ENCODE measurements at places on chromosomes 3 and 15. TPM values are rescaled to one million over a fixed set of nuclear protein-coding genes. Genes with fewer than 3 reads are reported as not detected.

Gene COX17
- total RNA-seq: 83.6 TPM

Gene SLCO3A1
- 4.2 TPM for total RNA-seq

DNA sequence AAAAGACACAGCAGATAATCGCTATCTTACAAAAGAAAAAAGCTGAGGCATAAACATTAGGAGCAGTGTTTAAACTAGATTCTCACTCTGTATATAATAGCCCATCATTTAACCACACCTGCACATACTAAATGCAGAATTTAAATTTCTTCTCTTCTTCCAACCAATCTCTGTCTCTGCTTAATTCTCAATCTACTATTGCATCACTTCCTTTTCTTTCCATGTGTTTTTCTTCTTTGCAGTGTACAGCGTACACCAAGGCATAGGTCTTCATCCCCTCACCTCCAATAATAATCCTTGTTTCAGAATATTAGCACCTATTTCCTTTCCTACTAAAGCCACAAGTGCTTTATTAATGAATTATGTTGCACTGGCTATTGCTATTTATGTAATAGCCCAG is 90.9 kb downstream of the NR1I2 start:
- H3K27ac ChIP-seq: no peak overlapping the region
- H3K4me3 ChIP-seq: no peak overlapping the region
- no peaks in the 10 kb centered on the region for H3K27me3 ChIP-seq
- H3K36me3 ChIP-seq: peaks cover 10% of the 10 kb centered on the region

Gene LMAN1L
- total RNA-seq: not detected

DNA sequence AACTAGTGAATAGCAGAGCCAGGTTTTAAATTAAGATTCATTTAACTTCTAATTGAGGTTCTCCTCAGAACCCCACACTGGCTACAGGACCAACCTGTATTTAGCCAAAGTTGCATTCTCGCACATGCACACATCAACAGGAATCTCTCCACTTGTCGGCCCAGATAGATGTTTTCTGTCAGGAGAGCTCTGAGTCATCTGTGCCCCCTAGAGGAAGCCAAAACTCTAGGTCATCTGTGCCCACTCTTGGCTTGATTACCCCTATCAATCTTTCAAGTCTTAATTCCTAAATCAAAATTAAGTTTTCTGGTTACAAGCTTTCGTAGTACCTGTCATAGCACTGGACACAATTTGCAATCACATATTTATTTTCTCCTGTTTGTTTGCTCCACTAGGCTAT is 104.9 kb upstream of the EOMES start:
- H3K27me3 ChIP-seq: no peaks in the 10 kb centered on the region
- H3K4me1 ChIP-seq: peaks cover 15% of the 10 kb centered on the region
- no peak overlapping the region for H3K4me3 ChIP-seq
- no peak for DNase-seq

DNA sequence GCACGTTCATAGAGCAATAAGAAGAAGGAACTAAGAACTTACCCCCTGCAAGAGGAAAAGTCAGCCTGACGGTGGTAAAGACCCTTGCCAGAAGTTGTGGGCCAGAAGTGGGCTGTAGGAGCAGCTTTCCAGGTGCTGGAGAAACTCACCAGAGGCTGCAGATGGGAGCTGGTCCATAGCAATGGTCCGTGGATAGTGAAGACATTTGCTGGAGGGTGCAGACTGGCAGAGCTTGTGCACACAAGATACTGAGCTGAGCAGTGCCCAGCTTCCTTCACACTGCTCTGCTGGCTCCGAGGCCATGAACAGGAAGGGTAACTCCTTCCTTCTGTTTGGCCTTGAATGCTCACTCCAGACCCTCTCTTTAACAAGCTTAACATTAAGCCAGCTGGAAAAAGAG is 149.8 kb upstream of the BNIP2 start:
- no peaks in the 10 kb centered on the region for H3K36me3 ChIP-seq
- H3K4me3 ChIP-seq: no peak overlapping the region
- H3K27me3 ChIP-seq: no peaks in the 10 kb centered on the region
- DNase-seq: peak; percentile 4
- peak overlapping the region; percentile 44 for H3K27ac ChIP-seq

Gene COLQ
- 2.9 TPM for total RNA-seq

GRCh38 chr3:184300378-184300720 is 1.3 kb downstream of the PSMD2 start:
- peaks cover 44% of the 10 kb centered on the region for H3K36me3 ChIP-seq
- H3K27ac ChIP-seq: no peak overlapping the region
- no peaks in the 10 kb centered on the region for H3K27me3 ChIP-seq
- DNase-seq: no peak
- peak overlapping the region; percentile 79 for H3K4me3 ChIP-seq

DNA sequence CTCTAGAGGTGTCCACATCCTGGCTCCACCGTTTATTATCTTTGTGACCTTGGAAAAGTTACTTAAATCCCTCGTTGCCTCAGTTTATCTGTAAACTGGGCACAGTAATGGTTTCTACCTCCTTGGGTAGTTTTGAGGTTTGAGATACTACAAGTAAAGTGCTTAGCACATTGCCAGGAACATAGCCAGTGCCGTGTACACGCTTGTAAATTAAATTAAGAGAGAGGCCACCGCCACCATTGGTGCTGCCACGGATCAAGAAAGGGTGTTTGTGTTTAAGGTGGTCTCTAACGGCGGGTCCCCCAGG is 5.8 kb upstream of the WNT7A start:
- no peak for DNase-seq
- no peak overlapping the region for H3K4me3 ChIP-seq
- H3K4me1 ChIP-seq: peaks cover 4% of the 10 kb centered on the region

Gene ARPIN
- total RNA-seq: not detected

- H3K27me3 ChIP-seq: no peaks in the 10 kb centered on the region
- H3K36me3 ChIP-seq: no peaks in the 10 kb centered on the region
- H3K27ac ChIP-seq: no peak overlapping the region
- H3K4me1 ChIP-seq: no peaks in the 10 kb centered on the region
- no peak for DNase-seq
- H3K4me3 ChIP-seq: no peak overlapping the region
Measured at GRCh38 chr3:141346839-141347238, 21.5 kb upstream of the ZBTB38 start.

GRCh38 chr3:184322731-184323487 is 8.5 kb downstream of the EIF4G1 start:
- peaks cover 35% of the 10 kb centered on the region for H3K4me1 ChIP-seq
- H3K27me3 ChIP-seq: no peaks in the 10 kb centered on the region
- no peak overlapping the region for H3K27ac ChIP-seq
- H3K4me3 ChIP-seq: no peak overlapping the region

DNA sequence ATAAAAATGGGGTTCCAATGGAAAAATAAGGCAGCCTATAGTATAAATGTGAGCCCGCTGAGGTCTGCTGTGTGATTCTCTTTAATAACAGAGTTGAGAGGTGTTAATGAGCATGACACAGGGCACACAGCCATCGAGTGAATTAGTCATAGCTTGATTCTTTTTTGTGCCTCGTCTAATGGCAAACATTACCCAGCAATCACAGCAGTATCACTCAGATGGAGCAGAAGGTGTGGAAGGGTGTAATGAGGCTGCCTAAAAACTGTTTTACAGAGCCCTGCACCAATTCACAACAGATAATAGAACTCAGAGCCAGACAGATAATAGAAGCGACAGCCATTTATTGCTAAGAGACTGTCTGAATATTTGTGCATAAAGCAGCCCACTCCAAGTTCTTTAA is 178.6 kb upstream of the TPRG1 start:
- H3K4me3 ChIP-seq: no peak overlapping the region
- DNase-seq: no peak
- H3K4me1 ChIP-seq: no peaks in the 10 kb centered on the region
- H3K27me3 ChIP-seq: peaks cover 5% of the 10 kb centered on the region
- H3K36me3 ChIP-seq: no peaks in the 10 kb centered on the region

DNA sequence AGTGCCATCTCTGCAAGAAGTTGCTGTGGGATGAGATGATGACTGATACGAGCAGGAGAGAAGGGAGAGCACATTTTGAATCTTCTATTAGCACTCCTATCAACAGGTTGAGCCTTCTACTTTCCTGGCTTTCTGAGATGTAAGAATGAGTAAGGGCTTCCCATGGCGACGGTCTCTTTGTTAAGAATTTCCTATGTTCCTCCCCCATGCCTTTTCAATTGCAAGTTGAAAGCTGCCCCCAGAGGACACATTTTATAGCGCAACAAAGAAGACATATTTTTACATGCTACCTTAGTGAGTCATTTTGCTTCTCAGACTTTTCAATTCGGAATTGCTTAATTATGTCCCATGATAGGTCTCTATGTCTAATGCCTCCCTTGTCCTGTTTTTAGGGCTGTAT is 71.3 kb upstream of the LRTM1 start:
- no peaks in the 10 kb centered on the region for H3K27me3 ChIP-seq
- H3K27ac ChIP-seq: no peak overlapping the region
- H3K4me1 ChIP-seq: no peaks in the 10 kb centered on the region
- no peak overlapping the region for H3K4me3 ChIP-seq
- H3K36me3 ChIP-seq: no peaks in the 10 kb centered on the region

GRCh38 chr15:88664151-88664778 is 25.4 kb downstream of the ISG20 start:
- peaks cover 3% of the 10 kb centered on the region for H3K27me3 ChIP-seq
- H3K4me1 ChIP-seq: peaks cover 28% of the 10 kb centered on the region
- no peak overlapping the region for H3K4me3 ChIP-seq
- peak; percentile 75 for DNase-seq
- H3K27ac ChIP-seq: peak overlapping the region; percentile 7
- no peaks in the 10 kb centered on the region for H3K36me3 ChIP-seq

GRCh38 chr15:85831415-85832113 is 36.8 kb upstream of the KLHL25 start:
- peak; percentile 60 for DNase-seq
- H3K4me1 ChIP-seq: no peaks in the 10 kb centered on the region
- no peak overlapping the region for H3K27ac ChIP-seq
- no peaks in the 10 kb centered on the region for H3K36me3 ChIP-seq
- H3K4me3 ChIP-seq: no peak overlapping the region
- no peaks in the 10 kb centered on the region for H3K27me3 ChIP-seq

DNA sequence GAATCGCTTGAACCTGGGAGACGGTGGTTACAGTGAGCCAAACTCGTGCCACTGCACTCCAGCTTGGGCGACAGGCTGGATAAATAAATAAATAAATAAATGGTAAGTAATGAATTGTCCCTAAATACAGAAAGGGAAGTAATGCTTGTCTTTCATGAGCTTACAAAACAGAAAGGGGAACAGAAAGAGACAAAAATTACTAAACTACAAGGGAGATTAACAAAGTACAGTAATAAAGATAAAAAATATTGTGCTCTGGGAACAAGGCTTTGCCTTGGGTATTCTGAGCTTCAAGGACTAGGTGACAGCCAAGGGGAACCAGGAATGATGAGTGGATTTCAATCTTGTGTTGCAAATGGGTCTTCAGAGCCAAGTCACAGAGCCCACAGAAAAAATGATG is 9.2 kb upstream of the HLTF start:
- no peaks in the 10 kb centered on the region for H3K27me3 ChIP-seq
- DNase-seq: no peak
- H3K36me3 ChIP-seq: no peaks in the 10 kb centered on the region
- H3K27ac ChIP-seq: no peak overlapping the region
- H3K4me1 ChIP-seq: no peaks in the 10 kb centered on the region
- H3K4me3 ChIP-seq: no peak overlapping the region

Gene ZNF660
- 1.2 TPM for total RNA-seq

Gene SPG11
- total RNA-seq: 71.5 TPM

Gene EEF1AKMT4
- total RNA-seq: 7.8 TPM

DNA sequence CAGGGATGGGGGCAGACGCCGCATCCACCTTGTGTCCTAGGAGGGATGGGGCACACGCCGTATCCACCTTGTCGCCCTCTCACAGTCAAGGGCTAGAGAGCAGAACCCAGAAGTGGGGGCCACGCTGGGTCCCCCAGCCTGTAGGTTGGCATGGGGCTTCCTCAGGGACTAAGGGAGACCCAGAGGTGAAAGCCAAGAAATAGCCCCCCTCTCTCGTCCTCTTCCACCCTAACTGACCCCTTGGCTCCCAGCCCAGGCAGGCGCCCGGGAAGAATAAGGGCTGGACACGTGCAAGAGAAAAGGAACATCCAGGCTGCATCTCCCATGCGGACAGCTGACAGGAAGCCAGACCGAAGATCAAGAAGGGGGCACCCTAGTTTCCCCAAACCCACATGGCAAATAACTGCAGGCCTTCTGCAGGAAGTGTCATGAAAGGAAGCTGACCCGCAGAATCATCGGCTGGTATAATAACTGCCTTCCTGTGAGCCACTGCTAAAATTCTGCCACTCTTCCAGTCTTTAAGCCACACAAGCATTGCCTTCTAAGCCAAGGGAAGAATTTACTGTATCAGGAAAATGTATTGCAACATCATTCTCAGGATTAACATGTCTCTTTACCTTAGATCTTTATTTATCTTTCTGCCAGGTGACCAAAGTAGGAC is 38.5 kb upstream of the TFRC start:
- peak; percentile 47 for DNase-seq
- no peaks in the 10 kb centered on the region for H3K27me3 ChIP-seq
- no peaks in the 10 kb centered on the region for H3K36me3 ChIP-seq
- no peak overlapping the region for H3K4me3 ChIP-seq
- H3K4me1 ChIP-seq: peaks cover 18% of the 10 kb centered on the region
- peak overlapping the region; percentile 8 for H3K27ac ChIP-seq

DNA sequence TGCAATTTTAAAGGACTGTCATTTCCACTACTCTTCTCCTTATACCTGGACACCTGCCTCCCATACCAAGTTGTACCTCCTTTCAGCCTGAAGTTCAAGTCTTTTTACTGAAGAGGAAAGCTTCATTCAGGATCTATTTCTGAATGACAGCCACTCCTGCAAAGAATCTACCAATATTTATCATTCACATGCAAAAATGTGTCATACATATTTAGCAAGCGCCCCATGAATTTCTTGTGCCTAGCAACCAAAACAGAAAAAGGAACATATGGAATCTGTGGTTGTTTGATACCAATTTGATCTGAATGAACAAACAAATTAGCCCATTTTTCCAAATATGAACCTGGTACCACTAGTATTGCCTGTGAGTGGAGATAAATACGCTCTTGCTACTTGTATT is 16.8 kb downstream of the GJD2 start:
- no peaks in the 10 kb centered on the region for H3K36me3 ChIP-seq
- no peak overlapping the region for H3K27ac ChIP-seq
- DNase-seq: no peak
- no peak overlapping the region for H3K4me3 ChIP-seq

- H3K36me3 ChIP-seq: no peaks in the 10 kb centered on the region
- no peaks in the 10 kb centered on the region for H3K27me3 ChIP-seq
- no peak overlapping the region for H3K27ac ChIP-seq
- no peaks in the 10 kb centered on the region for H3K4me1 ChIP-seq
- DNase-seq: no peak
- no peak overlapping the region for H3K4me3 ChIP-seq
Measured at GRCh38 chr3:177473184-177473583, 275.9 kb upstream of the TBL1XR1 start.

DNA sequence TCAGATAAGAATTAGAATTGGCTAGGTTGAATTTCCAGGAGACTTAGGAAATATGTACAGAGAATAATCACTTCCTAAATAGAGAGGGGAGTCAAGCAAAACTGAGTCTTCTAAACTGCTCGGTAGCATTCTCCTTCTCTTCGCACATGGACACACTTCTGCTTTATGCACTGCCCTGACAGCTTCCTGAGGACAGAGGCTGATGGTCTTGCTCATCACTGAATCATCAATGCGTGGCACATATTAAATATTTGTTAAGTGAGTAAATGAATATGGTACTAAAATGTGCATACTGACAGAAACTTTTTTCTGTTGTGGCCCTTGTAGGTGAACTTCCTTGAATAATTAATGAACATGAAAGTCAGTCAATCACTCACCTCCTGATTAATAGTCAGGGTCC is 315.5 kb downstream of the FHIT start:
- no peak overlapping the region for H3K4me3 ChIP-seq
- no peak overlapping the region for H3K27ac ChIP-seq
- no peaks in the 10 kb centered on the region for H3K27me3 ChIP-seq
- DNase-seq: no peak

- H3K36me3 ChIP-seq: no peaks in the 10 kb centered on the region
- H3K27me3 ChIP-seq: no peaks in the 10 kb centered on the region
- H3K27ac ChIP-seq: no peak overlapping the region
- no peak overlapping the region for H3K4me3 ChIP-seq
- no peaks in the 10 kb centered on the region for H3K4me1 ChIP-seq
Measured at GRCh38 chr3:189449084-189449483, 182.1 kb upstream of the TP63 start.

Data from activated CD8-positive, alpha-beta T cell treated with anti-CD3 and anti-CD28 coated beads for 36 hours (primary cell).